ENCODE measurements at places on chromosomes 1 and 21.

DNA sequence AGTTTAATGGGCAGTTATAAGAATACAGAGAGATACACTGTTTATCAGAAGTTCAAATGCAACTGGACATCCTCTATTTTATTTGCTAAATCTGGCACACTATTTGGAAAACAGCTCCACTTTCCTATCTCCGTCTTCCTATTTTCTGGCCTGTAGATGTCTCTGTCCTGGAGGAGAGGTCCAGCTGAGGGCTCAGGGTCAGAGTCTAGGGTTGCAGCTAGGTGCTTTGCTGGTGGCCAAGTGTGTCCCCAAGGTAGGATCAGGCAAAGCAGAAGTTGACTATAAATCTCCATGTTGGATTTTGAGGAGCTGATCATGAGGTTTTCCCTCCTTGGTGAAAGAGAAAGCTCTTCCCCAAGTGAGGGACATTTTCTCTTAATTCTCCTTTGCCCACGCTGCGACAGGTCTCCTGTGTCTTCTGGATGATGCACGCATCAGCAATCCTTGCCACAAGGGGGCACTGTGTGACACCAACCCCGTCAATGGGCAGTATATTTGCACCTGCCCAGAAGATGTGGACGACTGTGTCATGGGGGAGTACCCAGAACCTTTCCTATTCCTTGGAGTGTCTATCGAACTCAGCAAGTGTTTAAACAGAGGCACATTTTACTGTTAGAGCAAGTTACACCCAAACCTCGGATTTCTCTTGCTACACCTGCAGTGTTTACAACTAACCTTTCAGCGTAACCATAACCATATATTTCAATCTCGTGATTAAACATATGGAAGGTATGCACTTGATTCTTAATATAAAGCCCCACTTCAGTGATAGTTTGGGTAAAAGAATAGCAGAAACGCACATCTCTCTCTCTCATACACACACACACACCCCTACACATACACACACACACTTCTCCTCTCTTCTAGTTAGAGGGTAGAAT is 10.2 kb downstream of the ADAM30 start:
- DNase-seq: peak; percentile 20

GRCh38 chr1:118783095-118783758 is 204.9 kb downstream of the TBX15 start:
- DNase-seq: peak; percentile 47

DNA sequence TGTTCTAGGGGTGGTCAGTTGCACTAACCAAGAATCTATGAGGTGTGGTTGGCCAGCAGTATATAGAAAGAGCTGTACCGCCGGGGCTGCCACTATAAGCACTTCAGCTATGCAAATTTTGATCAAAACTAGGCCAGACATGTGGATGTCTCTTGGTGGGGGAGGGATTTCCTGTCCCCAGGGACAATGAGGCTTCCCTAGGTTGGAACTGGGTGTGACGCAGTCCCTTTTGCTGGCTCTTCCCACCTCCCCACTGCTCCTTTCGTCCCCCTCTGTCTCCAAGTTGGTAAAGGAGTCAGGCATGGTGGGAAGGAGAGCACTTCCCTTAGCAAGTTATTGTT is 13.6 kb downstream of the SDCCAG8 start:
- no peak for DNase-seq

DNA sequence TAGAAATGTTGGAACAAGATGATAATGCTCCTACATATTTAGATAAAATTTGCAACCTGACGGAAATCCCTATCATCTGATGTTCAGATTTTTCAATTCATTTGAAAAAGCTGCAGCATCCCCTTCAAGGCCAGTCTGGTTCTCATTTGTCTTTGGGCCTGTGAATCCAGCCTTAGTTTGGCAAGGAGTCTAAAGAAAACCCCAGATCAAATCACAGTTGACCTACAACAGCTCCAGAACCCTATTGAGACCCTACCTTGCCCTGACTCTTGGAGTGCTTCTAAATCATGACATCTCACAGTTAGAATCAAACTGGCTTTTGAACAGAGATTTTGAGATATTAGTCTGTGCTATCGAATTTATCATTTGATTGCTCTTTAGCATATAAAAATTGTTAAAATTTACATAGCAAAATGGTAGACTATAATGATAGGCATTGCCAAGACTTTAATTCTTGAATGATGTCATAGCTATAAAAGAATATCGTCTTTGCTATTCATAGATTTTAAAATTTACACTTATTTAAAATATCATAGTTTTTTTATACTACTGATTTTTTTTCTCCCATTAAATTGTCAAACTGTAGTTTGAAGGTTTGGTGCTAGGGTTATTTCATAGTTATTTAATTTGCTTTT is 2.2 kb downstream of the PPP2R5A start:
- DNase-seq: no peak

GRCh38 chr21:31479222-31479621 is 135.2 kb upstream of the TIAM1 start:
- no peak for DNase-seq

- no peak for DNase-seq
These were observed 11.8 kb upstream of the FMOD start for GRCh38 chr1:203362720-203363025.

GRCh38 chr1:31769720-31770390 is 5.7 kb upstream of the ADGRB2 start:
- DNase-seq: peak; percentile 80

- DNase-seq: no peak
These were observed 10.3 kb downstream of the PIGM start for GRCh38 chr1:160021376-160022074.

- no peak for DNase-seq
These were observed 24.5 kb upstream of the ZNF436 start for GRCh38 chr1:23394181-23394580.

DNA sequence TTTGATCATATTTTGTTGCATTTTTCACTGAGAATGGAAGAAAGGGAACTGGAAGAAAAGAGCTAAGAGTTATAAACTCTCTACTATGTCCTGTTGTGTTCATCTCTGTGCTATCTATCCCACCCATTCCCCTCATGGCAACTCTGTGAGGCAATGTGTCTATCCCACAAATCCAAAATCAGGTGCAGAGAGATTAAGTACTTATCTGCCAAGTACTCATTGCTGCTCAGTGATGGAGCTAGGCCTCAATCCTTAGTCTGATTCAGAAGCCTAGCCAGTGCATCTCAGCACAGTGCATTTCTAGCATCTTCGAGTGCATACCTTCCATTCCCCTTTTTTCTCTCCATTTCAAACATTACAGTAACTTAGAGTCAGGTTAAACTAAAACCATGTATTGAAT is 270.6 kb downstream of the TPR start:
- no peak for DNase-seq

GRCh38 chr1:26608895-26609294 is 79.3 kb downstream of the RPS6KA1 start:
- DNase-seq: no peak

DNA sequence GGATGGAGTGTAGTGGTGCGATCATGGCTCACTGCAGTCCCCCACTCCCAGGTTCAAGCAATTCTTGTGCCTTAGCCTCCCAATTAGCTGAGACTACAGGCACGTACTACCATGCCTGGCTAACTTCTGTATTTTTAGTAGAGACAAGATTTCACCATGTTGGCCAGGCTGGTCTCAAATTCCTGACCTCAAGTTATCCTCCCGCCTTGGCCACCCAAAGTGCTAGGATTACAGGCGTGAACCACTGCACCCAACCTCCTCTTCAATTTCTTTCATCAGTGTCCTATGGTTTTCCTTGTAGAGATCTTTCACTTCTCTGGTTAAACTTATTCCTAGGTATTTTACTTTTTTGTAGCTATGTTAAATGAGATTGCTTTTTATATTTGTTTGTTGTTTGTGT is 10.7 kb upstream of the MAST2 start:
- DNase-seq: no peak

GRCh38 chr1:58659516-58659915 is 40.3 kb downstream of the MYSM1 start:
- DNase-seq: no peak
